ENCODE measurements at places on chromosomes 12 and 14.

DNA sequence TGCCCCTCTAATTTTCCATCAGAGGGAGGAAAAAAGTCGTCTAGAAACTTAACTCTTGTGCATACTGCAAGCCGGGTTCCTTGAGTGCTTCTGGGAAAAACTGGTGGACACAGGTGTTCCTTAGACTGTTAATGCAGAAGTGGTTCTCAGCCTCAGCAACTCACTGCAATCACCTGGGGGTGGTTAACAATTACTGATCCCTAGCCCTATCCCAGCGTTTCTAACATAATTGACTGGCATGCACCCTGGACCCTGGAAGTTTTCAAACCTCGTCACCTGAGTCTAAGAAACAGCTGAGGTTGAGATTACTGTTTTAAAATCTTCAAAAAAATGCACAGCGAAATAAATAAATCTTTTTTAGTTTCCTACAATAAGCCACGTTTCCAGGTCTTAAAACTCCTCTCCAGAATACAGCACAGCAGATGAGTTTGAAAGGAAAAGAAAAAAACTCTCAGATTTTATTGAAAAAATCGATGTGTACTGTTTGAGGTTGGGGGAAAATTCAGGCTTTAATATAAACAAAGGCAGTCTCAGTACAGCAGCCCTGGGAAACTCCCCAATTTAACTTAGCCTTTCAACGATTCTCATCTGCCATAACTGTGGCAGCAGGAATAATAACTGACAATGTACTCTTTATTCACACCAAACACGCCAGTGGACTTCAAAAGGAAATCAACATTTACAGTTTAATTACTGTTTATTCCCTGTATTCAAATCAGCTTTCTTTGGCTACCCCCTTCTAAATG lies 45.4 kb downstream of the PHLDA1 start:
- no peak for DNase-seq

DNA sequence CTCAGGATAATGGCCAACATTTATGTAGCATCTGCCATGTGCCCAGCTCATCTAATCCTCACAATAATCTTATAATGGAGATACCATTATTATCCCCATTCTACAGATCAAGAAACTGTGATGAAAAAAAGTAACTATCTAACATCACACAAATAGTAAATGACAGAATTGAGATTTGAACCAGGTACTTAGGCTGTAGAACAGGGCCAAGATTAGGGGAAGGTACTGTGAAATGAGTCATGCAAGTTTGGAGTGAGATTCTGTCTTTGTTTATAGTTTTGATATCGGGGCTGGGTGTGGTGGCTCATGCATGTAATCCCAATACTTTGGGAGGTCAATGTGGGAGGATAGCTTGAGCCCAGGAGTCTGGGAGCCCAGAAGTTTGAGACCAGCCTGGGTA lies 1.3 kb upstream of the GNPTAB start:
- peak; percentile 6 for DNase-seq

GRCh38 chr12:54008260-54008552 lies 579 bp upstream of the HOXC8 start:
- DNase-seq: no peak

- DNase-seq: no peak
Measured at GRCh38 chr12:129001826-129002225, 148.5 kb downstream of the GLT1D1 start.

DNA sequence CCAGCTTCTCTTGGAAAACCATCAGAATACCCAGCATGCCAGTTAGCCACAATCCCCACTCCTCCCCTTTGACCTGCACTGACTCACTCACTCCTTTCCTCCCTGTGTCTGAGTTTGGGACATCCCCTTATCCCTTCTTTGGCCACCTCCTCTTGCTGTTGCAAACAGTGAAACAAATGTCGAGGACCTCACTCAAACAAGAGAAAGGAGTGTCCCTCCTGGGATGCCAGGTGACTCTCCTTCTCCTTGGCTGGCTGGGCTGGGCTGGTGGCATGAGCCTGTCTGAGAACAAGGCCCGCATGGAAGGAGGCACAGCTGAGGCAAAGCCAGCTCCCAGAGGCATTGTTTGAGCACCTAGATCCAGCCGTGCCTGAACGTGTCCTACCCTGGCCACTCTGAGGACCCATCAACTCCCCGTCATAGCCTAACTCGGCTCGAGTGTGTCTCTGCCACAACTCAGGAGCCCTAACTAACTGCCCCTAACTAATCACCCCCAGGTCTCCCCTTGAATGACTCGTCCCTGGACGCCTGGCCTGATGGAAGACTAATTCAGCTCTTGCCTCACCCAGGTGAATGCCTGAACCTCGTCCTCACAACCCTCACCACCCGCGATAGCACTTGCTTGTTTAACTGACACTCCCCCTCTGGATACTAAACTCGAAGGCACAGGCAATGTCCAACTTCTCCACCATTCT lies 43.0 kb downstream of the NCOR2 start:
- DNase-seq: peak; percentile 87

- peak; percentile 26 for DNase-seq
Measured at GRCh38 chr12:122790393-122791075, 16.2 kb downstream of the CCDC62 start.

DNA sequence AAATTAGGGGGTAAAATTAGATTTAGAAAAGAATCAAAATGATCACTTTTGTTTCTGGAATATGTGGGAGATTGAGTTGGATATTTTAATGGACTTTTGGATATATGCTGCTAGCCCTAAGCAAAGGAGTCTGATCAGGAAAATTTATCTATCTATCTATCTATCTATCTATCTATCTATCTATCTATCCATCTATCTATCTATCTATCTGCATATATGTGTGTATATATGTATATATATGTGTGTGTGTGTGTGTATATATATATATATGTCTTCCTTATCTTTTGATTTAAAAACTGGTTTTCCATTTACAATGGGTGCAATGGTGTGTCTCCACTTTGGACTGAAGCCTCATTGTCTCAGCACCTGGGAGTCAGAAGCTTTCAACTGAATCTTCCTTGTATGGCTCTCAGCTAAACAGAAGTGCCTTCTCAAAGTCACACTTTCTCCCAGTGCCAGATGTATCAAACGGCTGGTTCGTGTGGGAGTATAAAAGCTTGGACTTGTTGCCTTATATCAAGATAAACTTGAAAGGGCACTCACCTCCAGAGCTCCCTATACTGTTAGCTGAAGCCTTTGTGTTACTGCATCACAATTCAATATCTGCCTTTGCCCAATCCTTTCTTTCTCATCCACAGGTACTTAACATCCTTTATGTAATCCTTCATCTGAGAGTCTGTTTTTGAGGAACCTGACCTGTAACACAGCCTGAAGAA lies 31.6 kb upstream of the CD69 start:
- DNase-seq: no peak
